ENCODE measurements at places on chromosomes 7 and 10. TPM values are rescaled to one million over a fixed set of nuclear protein-coding genes. Genes with fewer than 3 reads are reported as not detected.

Gene ICA1
- total RNA-seq = 0.89 TPM

Gene MMP21
- 0.10 TPM for total RNA-seq

Gene EEPD1
- 11.9 TPM for total RNA-seq

Gene ZNF804B
- not detected for total RNA-seq

Gene HHEX
- not detected for total RNA-seq

Gene TAS2R3
- total RNA-seq = 1.8 TPM

Gene COMTD1
- total RNA-seq = 44.7 TPM

Gene STRIP2
- 12.1 TPM for total RNA-seq

Gene CALML5
- not detected for total RNA-seq

Gene BAMBI
- total RNA-seq = not detected

Gene ZNF12
- total RNA-seq = 24.9 TPM

Gene C7orf57
- 0.21 TPM for total RNA-seq

Gene TRIM73
- total RNA-seq = 13.1 TPM

Gene KLF14
- not detected for total RNA-seq

Gene TBX20
- total RNA-seq = 0.27 TPM

Gene AFAP1L2
- total RNA-seq = 1.1 TPM

Gene SERPINE1
- total RNA-seq = 0.27 TPM

Gene SPDYE6
- not detected for total RNA-seq

Gene MEIG1
- 0.71 TPM for total RNA-seq

Gene SFRP5
- not detected for total RNA-seq

Gene ZNF239
- 0.73 TPM for total RNA-seq

Gene BICC1
- total RNA-seq = not detected

Gene RAB19
- 6.9 TPM for total RNA-seq

Gene MYOF
- total RNA-seq = 1.4 TPM

Gene ATE1
- total RNA-seq = 24.4 TPM

Gene UCMA
- not detected for total RNA-seq

Gene HNRNPH3
- 99.6 TPM for total RNA-seq

Gene TUBAL3
- total RNA-seq = not detected

Gene LIPN
- not detected for total RNA-seq

Gene GRID2IP
- total RNA-seq = not detected
